SIG-M5 (cell line): ENCODE measurements at places on chromosomes 5 and 9.

DNA sequence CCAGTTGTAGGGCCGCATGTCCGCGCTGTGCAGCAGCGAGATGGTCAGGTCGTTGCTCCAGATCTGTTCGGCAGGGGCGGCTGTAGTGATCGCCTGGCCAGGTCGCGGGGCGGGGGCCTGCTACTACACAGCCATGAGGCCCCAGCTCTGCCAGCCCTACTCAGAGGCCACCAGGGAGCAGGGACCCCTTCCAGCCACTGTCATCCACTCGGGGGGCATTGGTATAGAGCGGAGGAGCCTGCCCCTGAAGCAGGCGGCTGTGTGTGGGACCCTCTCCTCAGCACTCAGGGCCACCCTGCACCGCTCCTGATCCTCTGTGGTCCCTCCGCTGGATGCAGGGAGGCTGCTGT is 1.7 kb downstream of the FBXW5 start:
- no peak for DNase-seq

DNA sequence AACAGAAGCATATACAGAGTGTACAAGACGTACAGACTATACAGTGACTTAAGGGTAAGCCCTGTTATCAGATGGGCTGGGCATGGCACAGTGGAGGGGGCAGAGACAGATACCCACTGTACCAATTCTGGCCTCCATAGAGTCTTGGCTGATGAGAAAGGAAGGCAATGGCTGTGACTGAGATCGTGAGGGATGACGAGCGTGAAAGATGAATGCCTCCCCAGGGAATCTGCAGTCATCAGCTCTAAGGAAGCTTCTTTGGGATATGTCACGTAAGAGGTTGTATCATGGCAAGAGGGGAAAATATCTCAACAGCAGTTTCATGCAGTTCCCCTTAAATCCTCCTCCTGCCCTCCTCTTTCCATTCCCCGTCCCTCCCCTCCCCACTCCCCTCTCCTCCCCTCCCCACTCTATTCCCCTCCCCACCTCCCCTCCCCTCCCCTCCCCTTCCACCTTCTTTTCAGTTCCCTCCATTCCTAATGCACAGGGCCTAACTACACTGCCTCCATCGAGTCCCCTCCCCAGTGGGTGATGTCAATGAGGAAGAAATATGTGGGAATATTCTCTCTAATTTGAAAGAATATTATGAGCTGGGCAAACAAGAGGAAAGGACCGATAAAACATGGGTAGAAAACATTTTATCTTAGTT is 226.4 kb upstream of the DAP start:
- no peak for DNase-seq

DNA sequence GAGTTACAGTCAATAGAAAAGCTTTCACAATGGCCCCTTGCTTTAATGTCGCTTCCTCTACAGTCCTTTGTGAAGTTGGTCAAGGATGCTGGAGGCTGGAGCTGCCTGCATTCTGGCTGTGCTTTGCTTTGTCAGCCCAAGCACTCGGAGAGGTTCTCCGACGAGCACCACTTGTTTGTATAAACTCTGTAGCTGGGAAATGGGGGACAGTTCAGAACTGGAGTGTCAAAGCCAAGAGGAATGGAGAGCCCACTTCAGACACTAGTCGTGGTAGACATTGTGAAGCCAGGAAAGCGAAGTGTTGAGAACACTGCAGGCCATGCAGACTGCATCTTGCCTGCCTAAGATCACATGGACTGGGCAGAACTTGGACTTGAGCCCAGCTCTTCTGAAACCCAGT is 330.3 kb downstream of the GADD45G start:
- DNase-seq = no peak

DNA sequence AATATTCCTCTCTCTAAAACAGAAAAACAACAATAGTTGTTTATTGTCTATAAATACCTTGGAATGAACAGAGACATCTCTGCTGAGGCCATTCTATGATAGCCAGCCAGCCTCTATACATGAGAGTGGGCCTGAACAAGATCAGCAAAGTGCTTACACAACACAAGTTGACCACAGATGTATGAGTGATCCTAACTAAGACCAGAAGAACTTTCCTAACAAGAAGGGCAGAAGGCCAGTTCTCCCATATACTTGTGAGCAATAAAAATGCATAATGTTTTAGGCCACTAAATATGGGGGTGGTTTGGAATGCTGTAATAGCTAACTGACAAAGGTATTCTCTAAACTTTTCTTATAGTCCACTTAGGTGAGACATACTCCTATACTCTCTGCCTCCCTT is 345.7 kb downstream of the SPATA31D1 start:
- DNase-seq = no peak

GRCh38 chr9:123483191-123483803 is 127.3 kb downstream of the CRB2 start:
- no peak for DNase-seq

DNA sequence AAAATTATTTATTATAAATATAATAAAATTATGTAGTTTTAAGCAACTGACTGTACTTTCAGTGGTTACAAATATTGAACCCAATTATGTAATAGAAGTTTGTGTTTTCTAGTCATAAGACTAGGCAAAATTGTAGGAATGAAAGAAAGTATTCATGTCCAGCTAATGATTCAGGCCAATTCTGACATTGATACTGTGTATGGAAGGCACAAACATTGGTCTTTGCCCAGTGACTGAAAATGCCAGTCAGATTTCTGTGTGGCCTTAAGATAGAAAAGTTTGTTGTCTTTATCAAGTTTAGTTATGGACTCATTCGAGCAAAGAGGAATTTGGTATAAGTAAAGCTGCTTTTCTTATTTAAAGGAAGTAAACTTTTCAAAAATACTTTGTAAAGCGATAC is 60.3 kb downstream of the SLC12A2 start:
- DNase-seq = no peak

GRCh38 chr5:78016863-78017529 is 240.9 kb upstream of the TBCA start:
- DNase-seq = no peak

GRCh38 chr5:15791274-15791673 is 291.3 kb downstream of the FBXL7 start:
- no peak for DNase-seq

DNA sequence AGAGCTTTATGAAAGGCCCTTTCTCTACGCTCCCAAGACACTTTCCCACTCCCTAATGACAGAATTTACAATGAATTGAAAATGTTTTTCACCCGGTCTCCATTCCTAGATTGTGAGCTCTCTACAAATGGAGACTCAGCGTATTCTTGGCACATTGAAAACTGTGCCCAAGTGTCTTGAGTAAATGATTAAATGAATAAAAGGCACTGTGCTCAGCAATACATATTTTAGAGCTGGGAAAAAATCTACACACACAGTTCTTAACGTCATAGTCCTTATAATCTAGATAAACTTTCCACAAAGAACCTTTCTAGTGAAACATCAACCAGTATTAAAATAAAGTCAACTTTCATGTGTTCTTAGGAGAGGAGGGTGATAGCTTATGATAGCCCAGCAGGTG is 634.0 kb downstream of the RAB3C start:
- no peak for DNase-seq

- DNase-seq = no peak
Measured at GRCh38 chr5:60340965-60341471, 358.9 kb downstream of the DEPDC1B start.

DNA sequence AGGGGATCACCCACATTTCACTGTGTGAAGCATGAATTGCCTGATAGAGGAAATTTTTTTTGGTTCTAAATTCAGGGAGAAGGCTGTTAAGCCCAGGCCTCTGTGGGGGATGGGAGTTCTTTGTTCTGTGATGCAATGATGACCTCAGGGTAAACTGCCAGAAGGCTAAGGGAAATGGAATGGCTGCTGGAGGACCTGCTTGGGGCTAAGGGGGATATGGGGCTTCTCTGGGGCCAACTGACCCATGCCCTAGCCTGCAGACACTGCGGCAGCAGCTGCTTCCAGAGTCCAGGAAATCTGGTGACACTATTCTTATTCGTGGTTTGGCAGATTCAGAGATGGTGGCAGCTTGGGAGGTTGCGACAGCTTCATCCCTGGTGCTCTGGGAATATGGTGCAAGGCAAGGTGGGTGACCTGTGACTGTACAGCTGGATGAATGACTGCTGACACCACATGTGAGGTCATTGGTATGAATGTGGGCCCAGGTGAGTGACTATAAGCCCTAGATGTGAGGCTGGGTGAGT is 30.3 kb downstream of the VCP start:
- no peak for DNase-seq

DNA sequence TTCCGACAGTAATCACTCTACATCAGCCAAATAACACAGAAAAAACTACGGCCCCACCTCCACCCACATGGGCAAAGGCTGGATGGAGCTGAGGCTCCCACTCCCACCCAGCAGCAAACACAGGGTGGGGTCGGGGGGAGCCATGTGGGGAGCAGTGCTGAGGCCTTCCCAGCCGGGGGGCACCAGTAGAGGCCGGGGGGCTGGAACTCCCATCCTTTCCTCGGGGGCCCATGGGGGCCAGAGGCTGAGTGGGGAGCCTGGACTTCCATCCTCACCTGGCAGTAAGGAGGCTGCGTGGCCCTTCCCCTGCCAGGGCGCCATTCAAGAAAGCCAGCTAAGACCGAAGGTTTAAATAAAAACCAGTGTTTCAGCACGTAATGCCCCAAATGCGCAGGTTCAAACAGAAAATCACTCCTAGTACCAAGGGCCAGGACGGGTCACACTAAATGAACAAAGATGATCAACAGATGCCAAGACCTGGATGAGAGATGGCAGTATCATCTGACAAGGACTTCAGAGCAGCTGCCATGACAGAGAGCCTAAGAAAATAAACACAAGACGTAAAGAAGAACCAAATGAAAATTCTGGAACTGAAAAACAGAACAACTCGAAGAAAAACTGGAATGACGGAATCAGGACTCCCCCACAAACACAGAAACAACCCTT is 9.4 kb downstream of the CCDC127 start:
- DNase-seq = no peak

GRCh38 chr5:34978681-34979080 is 49.3 kb downstream of the DNAJC21 start:
- no peak for DNase-seq

DNA sequence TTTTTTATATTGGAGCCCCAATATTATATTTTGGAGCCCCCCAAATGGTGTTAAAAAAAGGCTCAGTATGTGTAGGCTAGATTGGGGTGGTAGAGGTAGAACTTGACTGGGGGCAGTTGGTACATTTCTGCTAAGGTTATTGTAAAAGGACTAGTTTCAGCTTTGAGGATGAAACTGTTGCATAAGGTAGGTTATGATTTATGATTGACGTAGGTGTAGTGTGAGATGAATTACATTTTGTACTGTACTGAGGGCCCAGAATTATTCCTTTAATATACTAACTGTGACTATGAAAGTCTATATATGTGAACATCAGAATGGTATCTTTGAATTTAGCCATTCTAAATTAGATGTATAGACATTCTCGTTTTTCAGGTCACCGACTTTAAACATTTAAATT is 3.6 kb downstream of the RIC1 start:
- DNase-seq = no peak

DNA sequence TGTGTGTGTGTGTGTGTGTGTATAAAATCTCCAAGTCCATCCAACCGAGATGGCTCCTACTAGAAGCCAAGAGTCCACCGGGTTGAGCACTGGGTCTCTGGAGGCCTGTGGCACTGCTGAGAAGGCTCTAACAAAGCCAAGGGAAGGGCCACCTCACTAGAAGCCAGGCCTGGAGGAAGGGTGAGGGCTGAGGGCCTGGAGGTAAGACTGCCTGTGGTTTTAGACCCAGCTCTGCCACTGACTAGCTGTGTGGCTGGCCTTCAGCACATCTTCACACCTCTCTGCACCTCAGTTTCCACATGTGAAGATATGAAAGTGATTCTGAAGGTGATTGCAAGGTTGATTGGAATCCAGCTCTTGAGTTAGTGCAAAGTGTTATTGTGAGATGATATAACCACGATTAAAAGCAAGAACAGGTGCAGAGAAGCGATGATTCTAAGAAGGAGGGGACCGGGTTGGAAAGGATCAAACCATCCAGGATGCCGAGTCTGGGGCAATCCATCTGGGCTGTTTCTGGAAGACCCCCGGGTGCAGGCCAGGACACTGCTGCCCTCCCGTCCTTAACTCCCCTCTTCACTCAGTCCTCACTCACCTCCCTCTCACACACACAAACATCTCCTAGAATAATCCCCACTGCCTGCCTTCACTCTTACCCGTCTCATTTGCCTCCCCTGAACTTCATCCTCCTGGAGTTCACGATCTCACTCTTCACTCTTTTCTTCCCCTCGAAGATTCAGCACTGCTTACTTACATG is 2.3 kb downstream of the IL4 start:
- no peak for DNase-seq

GRCh38 chr9:128296340-128297220 is 20.5 kb downstream of the SWI5 start:
- no peak for DNase-seq

DNA sequence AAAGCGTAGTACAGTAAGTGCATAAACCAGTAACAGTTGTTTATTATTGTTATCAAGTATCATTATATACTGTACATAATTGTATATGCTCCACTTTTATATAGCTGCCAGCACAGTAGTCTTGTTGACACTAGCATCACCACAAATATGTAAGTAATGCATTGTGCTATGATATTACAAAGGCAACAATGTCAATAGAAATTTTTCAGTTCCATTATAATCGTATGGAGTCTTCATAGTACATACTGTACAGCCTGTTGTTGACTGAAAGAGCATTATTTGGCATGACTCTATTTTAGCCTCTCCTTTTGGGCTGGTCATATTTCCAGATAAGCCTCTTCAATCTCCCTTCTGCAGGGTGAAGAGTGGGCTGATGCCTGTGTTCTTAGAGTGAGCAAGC is 40.4 kb downstream of the CFAP95 start:
- DNase-seq = no peak

GRCh38 chr9:7316967-7317366 is 482.6 kb downstream of the DMAC1 start:
- DNase-seq = no peak

DNA sequence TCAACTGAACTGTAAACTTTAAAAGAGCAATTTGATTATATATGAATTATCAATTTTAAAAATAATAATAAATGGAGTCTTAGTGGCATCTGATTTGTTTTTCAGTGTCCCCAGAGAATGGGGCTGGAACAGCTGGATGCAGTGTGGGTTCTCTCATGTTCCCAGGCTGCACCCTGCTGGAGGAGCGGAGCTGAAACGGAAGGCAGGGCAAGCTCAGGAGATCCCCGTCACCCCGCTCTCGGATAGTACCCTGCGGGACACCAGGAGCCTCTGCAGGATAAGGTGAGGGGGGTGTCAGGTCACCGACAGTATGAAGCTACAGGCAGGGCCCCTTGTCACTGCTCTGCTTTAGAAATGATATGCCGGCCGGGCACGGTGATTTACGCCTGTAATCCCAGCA is 57.3 kb downstream of the S1PR3 start:
- no peak for DNase-seq
